ENCODE measurements at places on chromosomes 7 and 10.

DNA sequence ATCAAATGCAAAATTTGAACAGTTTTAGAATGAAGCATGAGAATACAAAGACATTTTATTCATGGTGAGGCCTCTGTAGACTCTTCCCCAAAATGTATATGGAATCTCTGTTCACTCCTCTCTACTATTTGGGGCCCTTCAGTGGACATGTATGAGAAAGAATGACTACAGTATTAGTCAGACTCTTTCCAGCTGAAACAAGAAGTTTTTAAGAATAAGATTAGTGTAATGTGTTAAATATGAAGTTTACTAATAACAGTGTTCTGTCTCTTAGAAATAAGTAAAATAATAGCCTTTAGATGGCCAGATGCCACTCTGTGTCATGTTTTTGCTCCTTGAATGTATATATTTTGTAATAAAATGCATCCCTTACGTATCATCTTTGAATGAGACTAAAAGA, 585.6 kb downstream of the SUGCT start:
- DNase-seq = no peak

GRCh38 chr10:49615213-49615612, 1.4 kb downstream of the CHAT start:
- DNase-seq = no peak

DNA sequence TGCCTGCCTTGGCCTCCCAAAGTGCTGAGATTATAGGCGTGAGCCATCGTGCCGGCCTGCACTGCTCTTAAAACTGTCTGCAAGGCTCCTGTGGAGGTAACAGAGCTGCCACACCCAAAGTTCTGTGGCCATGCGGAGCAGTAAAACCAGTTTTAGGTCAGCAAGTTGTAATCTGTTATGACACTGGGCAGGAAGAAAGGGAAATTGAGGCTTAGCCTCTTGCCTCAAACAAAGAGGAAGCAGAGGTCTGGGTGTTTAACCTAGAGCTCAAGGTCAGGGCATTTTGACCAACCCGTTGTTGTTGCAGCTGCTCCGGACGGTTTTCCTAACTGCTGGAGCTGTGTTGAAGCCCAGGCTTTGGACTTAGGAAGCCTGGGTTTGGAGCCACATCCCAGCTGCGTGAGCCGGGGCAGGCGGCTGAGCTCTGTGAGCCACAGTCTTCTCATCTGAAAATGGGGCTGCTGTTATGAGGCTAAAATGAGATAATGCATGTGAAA, 7.4 kb upstream of the RRP12 start:
- DNase-seq = no peak

- DNase-seq = no peak
Measured at GRCh38 chr10:8283986-8284385, 229.5 kb downstream of the GATA3 start.

DNA sequence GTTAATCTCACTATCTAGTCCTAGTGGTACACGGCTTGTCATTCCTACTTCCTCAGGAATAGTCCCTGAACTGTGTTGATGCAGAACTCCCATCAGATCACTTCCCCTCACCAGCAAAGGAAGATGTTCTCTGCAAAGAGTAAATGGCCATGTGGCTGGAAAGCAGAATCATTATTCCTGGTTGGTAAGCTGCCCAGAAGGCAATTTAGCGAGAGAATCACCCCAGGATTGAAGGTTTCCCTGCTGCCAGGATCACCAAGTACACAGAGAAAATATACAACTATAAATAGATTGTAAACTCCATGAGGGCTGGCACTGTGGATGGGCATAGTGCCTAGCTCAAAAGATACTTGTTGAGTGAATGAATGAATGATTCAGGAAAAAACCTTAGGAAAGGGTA, 115.0 kb downstream of the GFRA1 start:
- no peak for DNase-seq

GRCh38 chr7:30173058-30173897, 38.5 kb downstream of the MTURN start:
- no peak for DNase-seq

- no peak for DNase-seq
Measured at GRCh38 chr7:102813191-102814024, 64.6 kb downstream of the FAM185A start.

GRCh38 chr7:142440219-142440905, 182.5 kb upstream of the PRSS58 start:
- DNase-seq = no peak

DNA sequence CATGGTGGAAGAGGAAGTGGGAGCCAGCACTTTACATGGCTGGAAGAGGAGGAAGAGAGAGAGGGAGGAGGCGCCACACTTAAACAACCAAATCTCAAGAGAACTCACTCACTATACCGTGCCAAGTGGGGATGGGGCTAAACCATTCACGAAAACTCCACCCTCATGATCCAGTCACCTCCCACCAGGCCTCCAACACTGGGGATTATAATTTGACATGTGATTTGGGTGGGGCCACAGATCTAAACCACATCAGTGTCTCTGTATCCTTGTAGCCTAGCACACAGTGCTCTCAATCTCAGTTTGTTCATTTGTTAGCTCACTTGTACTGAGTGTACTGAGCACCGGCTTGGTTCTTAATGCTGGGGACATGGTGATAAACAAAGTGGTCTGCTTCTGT, 228.3 kb downstream of the BUB3 start:
- no peak for DNase-seq

DNA sequence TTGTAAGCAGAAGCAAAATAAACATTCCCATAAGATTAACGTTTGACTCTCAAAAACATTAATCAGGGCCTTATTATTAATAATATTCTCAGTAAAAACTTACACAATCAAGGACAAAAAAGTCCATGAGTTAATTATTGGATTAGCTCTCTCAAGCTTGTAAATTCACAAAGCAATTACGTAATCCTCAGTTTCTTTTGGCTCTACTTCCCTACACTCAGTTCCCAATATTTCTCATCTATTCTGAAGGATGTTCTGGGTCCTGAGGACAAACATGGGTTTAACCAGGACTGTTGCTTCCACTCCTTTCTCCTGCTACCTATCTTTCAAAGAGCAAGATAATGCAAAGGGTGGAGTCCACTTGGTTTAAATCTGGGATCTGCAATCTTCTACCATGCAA, 15.1 kb downstream of the FBXL13 start:
- DNase-seq = no peak

- no peak for DNase-seq
Measured at GRCh38 chr7:100613412-100614175, 1.3 kb downstream of the MOSPD3 start.

GRCh38 chr7:80444811-80445210, 67.1 kb downstream of the GNAT3 start:
- DNase-seq = no peak

DNA sequence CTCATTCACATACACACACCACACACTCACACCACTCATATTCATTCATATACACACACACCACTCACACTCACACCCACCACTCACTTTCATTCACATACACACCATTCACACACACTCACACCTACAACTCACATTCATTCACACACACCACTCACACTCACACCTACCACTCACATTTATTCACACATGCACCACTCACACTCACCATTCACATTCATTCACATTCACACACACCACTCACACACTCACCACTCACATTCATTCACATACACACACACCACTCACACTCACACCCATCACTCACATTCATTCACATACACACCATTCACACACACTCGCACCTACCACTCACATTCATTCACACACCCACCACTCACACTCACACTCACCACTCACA, 25.4 kb upstream of the C10orf120 start:
- no peak for DNase-seq

- DNase-seq = no peak
Measured at GRCh38 chr7:80432166-80432565, 79.7 kb downstream of the GNAT3 start.

GRCh38 chr10:18542832-18543231, 108.6 kb downstream of the NSUN6 start:
- no peak for DNase-seq

GRCh38 chr10:47027108-47027783, 116.0 kb downstream of the PTPN20 start:
- no peak for DNase-seq

DNA sequence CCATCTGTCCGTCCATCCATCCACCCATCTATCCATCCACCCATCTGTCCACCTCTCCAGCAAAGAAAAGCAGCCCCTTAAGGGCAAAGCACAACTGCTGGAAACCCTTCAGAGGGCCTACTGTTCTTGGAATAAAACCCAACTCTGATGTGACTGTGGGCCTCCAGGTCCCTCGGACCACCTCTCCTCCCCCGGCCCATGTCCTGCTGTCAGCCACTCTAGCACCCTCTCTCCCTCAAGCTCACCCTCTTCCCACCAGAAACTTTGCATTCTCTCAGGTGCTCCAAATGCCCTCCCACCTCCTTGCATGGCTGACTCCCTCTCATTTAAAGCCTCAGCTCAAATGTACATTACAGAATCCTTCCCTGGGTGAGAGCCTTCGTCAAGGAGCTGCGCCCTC, 110.3 kb downstream of the ARHGAP22 start:
- no peak for DNase-seq
